ENCODE measurements at places on chromosomes 12 and 14.

- H3K36me3 ChIP-seq = no peaks in the 10 kb centered on the region
- no peaks in the 10 kb centered on the region for H3K27me3 ChIP-seq
- peak overlapping the region; percentile 44 for H3K4me3 ChIP-seq
Measured at GRCh38 chr14:105363847-105364708, 34.3 kb upstream of the TEX22 start.

DNA sequence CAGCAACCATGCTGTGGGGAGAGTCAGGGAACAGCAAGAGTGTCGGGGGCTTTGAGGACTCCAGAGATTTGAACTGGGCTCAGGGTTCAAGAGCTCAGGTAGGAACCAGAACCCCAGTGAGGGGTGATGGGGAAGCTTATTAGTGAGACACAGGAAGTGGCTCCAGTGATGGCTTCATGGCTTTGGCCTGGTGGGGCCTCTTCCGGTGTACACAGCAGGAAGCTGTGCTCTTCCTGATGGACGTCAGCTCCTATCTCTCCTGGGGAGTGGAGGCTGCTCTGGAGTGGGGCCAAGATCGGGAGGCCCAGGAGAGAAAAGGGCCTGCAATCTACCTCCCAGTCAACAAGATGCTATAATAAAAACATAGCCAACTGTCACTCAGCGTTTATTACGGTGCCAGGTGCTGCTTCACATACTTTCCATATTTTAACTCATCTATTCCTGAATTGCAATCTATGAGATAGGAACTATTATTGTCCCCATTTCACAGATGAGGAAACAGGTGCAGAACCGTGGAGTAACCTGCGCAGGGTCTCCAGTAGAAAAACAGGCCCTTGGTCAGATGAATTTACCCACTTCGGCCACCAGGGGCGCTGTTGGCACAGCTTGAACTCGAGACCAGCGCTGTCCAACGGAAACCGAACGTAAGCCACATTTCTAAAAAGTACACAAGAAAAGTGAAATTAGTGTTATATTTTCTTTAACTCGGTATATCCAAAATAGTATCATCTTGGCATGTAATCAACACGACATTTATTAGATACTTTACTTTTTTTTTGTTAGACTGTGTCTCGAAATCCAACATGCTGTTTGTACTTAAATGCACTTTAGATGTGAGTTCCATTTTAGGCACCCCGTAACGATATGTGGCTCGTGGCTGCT lies 63.6 kb upstream of the DLK1 start:
- no peaks in the 10 kb centered on the region for H3K36me3 ChIP-seq
- H3K27ac ChIP-seq = no peak overlapping the region
- no peaks in the 10 kb centered on the region for H3K27me3 ChIP-seq
- H3K4me1 ChIP-seq = no peaks in the 10 kb centered on the region

- H3K4me1 ChIP-seq = no peaks in the 10 kb centered on the region
- no peak for DNase-seq
- H3K27me3 ChIP-seq = no peaks in the 10 kb centered on the region
- no peaks in the 10 kb centered on the region for H3K36me3 ChIP-seq
Measured at GRCh38 chr12:43072431-43072830, 479.6 kb downstream of the ADAMTS20 start.

DNA sequence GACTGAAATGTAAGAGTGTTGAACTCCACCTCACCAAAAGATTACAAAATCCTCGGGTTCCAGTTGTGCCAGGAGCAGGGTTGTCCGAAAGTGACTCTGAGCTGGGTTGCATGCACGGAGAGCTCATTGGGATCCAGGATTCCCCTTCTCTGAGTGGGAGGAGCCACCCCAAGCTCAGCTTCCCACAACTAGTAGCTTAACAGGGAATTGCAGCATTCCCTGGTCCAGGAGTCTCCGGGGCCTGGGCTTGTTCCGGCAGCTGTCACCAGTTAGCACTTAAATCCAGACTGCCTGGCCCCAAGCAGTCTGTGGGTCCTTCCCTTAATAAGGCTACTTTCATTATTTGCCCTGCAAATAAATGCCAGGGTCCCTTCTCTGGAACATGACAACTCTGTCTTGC lies 50.1 kb downstream of the CD9 start:
- H3K27ac ChIP-seq = no peak overlapping the region
- no peak for DNase-seq
- peaks cover 20% of the 10 kb centered on the region for H3K4me1 ChIP-seq
- no peaks in the 10 kb centered on the region for H3K36me3 ChIP-seq
- no peaks in the 10 kb centered on the region for H3K27me3 ChIP-seq
- no peak overlapping the region for H3K4me3 ChIP-seq

DNA sequence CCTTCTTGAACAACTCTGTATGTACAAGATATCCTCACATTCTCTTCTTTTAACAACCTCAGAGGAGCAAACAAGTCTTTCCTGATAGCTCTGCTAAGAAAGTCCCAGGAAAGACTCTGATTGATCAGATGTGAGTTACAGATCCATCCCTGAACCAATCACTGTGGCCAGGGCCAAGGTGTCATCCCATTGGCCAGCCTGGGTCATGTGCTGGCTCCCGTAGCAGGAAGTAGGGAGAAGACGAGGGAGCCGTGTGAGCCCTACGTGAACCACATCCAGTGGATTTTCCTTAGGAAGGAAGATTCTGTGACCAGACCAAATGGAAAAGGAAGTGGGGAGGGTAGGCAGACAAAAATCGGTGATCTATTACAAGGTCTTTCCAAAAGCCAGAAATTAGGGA lies 5.6 kb downstream of the P2RX7 start:
- no peaks in the 10 kb centered on the region for H3K27me3 ChIP-seq
- H3K27ac ChIP-seq = no peak overlapping the region
- peaks cover 16% of the 10 kb centered on the region for H3K4me1 ChIP-seq
- DNase-seq = no peak
- H3K4me3 ChIP-seq = no peak overlapping the region

DNA sequence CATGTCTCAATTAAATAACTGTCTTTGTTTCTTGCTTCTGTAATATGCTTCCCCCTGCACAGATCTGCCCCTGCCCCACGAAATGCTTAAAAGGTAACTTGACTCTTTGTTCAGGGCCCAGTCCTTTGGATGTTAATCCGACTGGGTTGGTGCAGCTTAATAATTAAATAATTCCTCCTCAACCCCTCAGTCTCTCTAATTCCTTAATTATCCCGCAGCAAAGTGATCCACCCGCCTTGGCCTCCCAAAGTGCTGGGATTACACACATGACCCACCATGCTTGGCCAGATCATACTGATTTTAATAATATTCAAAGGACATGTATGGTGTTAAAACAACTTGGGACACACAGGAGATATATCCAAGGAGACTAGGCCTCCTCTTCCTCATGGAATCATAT lies 18.2 kb upstream of the ANAPC7 start:
- no peak overlapping the region for H3K4me3 ChIP-seq
- H3K36me3 ChIP-seq = no peaks in the 10 kb centered on the region
- H3K27me3 ChIP-seq = no peaks in the 10 kb centered on the region
- peaks cover 10% of the 10 kb centered on the region for H3K4me1 ChIP-seq
- no peak for DNase-seq
- peak overlapping the region; percentile 48 for H3K27ac ChIP-seq

- peak overlapping the region; percentile 56 for H3K4me3 ChIP-seq
- H3K27me3 ChIP-seq = no peaks in the 10 kb centered on the region
- peaks cover 24% of the 10 kb centered on the region for H3K4me1 ChIP-seq
Measured at GRCh38 chr14:74954232-74954946, 1.0 kb downstream of the PGF start.

GRCh38 chr12:10211101-10211939 lies 1.4 kb upstream of the GABARAPL1 start:
- peak; percentile 91 for DNase-seq
- H3K36me3 ChIP-seq = no peaks in the 10 kb centered on the region
- H3K27ac ChIP-seq = peak overlapping the region; percentile 99
- H3K27me3 ChIP-seq = no peaks in the 10 kb centered on the region
- H3K4me3 ChIP-seq = no peak overlapping the region
- peaks cover 15% of the 10 kb centered on the region for H3K4me1 ChIP-seq

- no peak overlapping the region for H3K27ac ChIP-seq
- peak; percentile 52 for DNase-seq
- H3K27me3 ChIP-seq = no peaks in the 10 kb centered on the region
- H3K4me3 ChIP-seq = no peak overlapping the region
- no peaks in the 10 kb centered on the region for H3K36me3 ChIP-seq
Measured at GRCh38 chr12:57718641-57719528, 19.7 kb downstream of the AGAP2 start.

DNA sequence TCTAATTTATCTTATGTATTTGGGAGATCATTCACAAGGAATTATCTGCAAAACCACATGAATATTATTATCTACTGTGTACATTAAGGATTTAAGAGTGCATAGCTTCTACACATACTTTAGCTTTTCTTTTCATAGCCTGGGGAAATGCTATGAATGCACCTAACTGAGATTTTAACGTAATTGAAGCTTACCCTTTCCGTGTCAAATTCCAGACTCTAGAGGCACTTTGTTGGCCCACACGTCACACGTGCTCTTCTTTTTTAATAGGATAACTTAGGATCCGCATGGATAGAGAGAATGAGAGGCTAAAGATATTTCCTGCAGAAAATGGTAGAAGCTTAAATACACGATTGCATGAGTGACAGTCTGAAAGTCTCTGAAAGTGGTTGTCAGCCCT lies 481.1 kb downstream of the PCNX1 start:
- H3K27ac ChIP-seq = no peak overlapping the region
- no peak overlapping the region for H3K4me3 ChIP-seq
- DNase-seq = no peak
- H3K27me3 ChIP-seq = no peaks in the 10 kb centered on the region
- H3K36me3 ChIP-seq = no peaks in the 10 kb centered on the region

DNA sequence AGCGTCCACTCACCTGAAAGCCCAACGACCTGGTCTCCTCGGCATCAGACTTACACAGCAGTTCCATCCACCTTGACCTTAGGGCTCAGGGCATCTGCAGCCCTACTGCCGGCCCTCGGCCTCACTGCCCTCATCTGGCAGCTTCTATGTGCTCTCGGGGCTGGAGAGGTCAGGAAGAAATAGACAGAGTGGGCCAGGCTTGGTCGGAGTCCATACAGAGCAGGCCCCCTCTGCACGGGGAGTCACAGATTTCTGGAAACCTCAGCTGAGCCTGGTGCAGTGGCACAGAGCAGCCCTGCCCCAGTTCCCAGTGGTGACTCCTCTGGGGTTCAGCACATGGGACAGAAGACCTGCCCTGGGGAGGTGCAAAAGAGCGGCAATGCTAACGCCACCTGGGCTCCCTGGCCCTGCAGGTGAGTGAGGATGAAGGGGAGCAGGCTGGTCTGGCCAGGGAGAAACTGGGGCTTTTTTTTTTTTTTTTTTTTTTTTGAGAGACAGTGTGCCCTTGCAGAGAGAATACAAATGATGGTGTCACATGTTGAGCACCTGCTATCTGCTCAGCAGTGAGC lies 190.1 kb upstream of the PRMT8 start:
- H3K4me3 ChIP-seq = no peak overlapping the region
- H3K27me3 ChIP-seq = no peaks in the 10 kb centered on the region
- H3K27ac ChIP-seq = peak overlapping the region; percentile 45
- H3K36me3 ChIP-seq = no peaks in the 10 kb centered on the region
- H3K4me1 ChIP-seq = peaks cover 31% of the 10 kb centered on the region

- H3K27ac ChIP-seq = peak overlapping the region; percentile 66
- DNase-seq = no peak
- no peaks in the 10 kb centered on the region for H3K27me3 ChIP-seq
- H3K4me1 ChIP-seq = peaks cover 7% of the 10 kb centered on the region
- H3K4me3 ChIP-seq = peak overlapping the region; percentile 52
Measured at GRCh38 chr12:105083551-105084105, 630 bp downstream of the ALDH1L2 start.

DNA sequence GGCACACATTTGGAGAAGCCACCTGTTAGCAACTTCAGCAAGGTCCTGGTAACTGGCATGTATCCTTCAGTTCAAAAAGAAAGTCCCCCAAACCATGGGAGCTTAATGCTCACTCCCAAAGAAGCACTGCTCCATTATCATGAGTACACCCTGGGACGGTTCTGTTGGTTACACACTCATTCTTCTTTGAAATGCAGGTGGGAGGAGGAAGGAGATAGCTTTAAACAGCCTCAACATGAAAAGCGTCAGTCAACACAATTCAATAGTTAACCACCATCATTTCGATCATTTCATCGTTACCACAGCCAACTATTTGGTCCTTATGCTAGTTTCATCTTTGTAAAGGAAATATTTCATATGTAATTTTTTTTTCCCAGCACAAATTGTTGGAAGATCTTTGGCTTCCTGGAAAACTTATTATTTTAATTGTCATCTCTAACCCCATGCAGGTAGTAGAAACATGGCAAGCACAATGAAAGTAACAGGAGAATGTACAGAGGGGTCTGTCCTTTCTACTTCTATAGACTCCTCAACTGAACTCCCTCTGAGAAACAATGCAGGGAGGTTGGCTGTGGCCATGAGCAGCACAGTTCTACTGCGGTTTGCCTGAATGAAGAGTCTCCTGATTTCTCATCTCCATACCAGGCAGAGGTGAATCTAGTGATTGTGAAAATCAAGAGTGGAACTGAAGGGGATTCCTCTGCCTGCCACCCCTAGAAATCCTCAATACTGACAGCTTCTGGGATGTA lies 196.4 kb upstream of the FOXN3 start:
- H3K27ac ChIP-seq = no peak overlapping the region
- no peaks in the 10 kb centered on the region for H3K36me3 ChIP-seq
- H3K27me3 ChIP-seq = no peaks in the 10 kb centered on the region
- no peak for DNase-seq

DNA sequence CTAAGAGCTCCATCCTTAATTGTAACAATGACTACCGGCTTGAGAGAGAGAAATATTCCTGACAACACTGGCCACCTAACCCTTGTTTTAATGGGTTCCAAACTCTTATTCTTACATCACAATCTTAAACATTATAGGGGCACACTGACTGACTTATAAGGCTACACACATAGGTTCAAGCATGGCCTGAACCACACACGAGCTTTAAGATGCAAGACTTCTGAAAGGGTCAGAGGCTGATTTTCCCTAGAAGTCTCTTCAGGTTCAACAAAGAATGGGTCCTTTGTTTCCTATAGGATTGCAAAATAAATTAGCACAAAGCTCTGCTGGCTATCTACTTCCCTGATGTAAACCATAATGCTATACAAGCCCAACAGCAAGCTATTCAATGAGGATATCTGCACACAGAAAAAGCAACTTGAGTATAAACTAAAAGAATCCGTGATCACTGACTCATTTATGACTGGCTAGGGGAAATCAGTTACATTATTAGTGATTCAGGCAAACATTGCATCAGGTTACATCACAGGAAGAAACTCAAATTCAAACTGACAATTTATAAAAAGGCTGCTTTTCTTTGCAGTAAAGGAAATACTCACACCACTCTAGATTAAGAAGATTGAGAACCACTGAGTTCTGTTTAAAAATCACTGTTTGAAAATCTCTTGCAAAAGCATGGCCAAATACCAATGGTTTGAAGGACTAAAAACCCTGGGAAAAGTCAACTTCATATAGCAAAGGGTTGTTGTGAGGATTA lies 8.5 kb downstream of the BTG1 start:
- peak overlapping the region; percentile 100 for H3K27ac ChIP-seq
- H3K4me3 ChIP-seq = peak overlapping the region; percentile 85
- peaks cover 70% of the 10 kb centered on the region for H3K4me1 ChIP-seq
- H3K36me3 ChIP-seq = peaks cover 7% of the 10 kb centered on the region

GRCh38 chr14:91367173-91368171 lies 50.1 kb downstream of the CCDC88C start:
- H3K27me3 ChIP-seq = no peaks in the 10 kb centered on the region
- no peaks in the 10 kb centered on the region for H3K36me3 ChIP-seq
- H3K27ac ChIP-seq = no peak overlapping the region
- H3K4me3 ChIP-seq = no peak overlapping the region

Measured in vagina (tissue), 2 donors.